ENCODE measurements at places on chromosomes 12 and 14.

DNA sequence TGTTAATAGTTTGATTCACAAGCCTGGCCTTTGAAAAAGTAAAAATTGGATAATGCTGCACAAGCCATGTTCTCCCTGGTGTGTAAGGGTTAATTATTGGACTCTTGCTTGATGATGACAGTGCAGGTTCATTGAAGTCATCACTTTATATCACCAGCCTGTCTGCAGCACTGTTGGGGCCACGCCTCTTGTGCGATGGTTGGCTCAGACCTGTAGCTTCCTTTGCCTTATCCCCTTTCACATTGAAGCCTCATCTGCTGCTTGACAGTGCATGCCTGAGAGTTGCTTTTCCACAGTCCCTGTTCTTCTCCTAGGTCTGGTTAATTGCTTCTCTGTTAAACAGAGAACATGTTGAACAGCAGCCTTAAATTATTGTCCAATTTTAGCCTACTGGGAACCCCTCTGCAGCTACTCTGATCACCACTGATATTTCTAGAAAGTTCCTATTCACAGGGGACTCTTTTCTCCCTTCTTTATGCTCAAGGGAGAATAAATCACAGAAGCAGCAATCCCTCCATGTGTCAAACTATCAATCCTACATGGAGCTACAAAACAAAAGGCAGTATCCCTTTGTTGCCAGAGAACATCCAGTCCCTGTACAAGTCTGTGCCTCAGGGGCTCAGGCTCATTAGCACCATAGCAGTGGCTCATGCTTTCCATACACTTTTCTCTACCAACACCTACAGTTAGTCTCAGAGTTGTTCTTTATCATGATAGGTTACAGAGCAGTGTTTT, 322.1 kb downstream of the RGS6 start:
- DNase-seq: no peak

DNA sequence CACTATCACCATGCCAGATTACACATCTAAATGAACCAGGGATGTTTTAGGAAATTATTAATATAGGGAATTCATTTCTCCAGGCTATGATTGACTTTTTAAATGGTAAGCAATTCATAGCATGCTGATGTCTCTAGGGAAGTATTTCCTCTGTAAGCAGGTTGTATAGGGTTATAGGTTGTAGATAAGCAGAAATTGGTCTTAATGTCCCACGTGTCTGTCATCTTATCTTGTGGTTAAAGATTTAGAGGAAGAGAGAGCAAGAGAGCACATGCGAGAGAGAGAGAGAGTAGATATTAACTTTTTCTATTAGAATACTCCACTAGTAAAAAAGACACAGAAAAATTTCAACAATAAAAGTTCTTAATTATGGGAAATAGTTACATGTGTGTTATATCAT, 32.6 kb downstream of the TRHDE start:
- no peak for DNase-seq

GRCh38 chr14:72924337-72924736, 1.9 kb upstream of the DCAF4 start:
- no peak for DNase-seq

DNA sequence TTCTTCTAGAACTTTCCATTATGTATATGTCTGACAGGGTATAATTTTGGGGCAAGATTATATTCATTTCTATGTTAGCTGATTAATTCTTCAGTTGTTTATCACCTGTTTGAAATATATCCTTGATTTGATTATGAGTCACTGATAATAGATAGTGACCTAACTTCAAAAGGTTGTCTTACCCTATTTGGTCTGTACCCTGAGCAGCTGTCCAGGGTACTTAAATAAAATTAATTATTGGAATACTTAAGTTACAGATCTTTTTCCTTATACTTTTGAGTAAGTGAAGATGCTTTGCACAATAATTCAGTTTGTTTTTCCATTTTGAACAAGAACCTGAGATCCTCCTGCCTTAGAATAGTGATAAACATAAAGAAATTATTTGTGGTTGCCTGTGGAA, 13.2 kb upstream of the NPAS3 start:
- no peak for DNase-seq

Measured in SJSA1 (cell line).